ENCODE measurements at places on chromosomes 6 and 20.

DNA sequence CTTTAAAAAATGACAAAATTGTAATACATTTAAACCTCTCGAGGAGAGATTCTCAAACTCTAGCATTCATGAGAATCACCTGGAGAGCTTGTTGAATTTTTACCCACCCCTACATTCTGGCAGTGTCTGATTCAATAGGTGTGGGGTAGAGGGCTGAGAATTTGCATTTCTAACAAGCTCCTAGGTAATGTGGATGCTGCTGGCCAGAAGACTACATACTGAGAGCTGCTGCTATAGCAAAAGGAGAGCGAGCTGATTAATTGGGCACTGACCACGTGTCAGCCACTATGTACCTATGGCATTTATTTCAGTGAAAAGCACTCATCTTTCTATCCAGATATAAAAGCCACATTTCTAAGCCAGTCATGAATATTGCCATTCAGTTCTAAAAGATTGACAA is 169.0 kb upstream of the NRSN1 start:
- DNase-seq, result no peak

DNA sequence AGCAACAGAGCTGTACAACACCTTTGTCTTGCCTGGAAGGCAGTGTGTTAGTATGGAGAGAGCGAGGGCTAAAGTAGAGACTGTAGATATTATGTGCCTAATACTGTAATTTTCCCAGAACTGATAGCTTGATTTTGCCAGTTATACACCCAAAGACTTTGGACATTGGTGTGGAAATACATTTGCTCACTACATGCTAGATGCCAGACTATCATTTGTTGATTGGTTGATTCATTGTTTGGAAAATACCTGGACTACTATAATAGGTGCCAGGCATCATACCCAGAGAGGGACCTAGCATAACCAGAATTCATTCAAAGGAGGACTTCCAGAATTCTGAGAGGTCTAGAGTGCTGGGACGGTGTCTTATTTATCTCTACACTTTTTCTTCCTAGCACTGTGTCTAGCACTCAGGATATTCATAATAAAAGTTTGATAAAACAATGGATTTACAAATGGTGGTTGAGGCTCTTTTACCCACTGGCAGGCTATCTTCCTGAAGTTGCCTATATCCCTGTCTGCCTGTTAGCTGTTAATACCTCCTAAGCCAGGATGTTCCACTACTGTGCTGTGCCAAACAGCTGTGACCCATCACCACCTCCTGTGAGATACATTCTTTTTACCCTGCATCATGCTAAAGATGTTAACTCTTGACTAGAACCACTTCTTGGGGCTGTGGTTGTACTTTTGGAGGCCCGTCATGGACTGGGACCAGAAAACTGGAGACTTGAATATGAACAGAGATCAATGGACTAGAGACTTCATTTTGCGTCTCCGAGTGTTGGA is 72.2 kb upstream of the FUCA2 start:
- no peak for DNase-seq

GRCh38 chr6:26257272-26257671 is 107.7 kb upstream of the BTN3A2 start:
- peak; percentile 76 for DNase-seq

GRCh38 chr6:79034865-79035264 is 43.2 kb downstream of the PHIP start:
- no peak for DNase-seq

DNA sequence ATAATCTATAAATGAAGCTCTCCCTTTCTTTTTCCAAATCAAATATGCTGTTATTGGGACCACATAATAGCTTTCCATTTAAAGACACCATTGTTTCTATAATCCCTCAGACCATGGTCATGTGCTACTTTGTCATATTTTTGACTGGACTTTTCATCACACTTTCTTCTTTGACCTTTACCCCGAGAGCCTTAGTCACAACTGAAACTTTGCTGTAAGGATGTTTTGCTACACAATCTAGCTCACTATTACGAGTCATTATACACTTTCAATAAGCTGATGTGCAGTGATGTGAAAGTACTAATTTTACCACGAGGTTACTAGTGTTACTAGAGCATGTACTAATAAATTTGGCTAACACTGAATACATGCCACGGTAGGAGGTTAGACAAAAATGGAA is 367.2 kb upstream of the RUNX2 start:
- no peak for DNase-seq

- no peak for DNase-seq
Measured at GRCh38 chr6:95587989-95588388, 10.7 kb downstream of the MANEA start.

DNA sequence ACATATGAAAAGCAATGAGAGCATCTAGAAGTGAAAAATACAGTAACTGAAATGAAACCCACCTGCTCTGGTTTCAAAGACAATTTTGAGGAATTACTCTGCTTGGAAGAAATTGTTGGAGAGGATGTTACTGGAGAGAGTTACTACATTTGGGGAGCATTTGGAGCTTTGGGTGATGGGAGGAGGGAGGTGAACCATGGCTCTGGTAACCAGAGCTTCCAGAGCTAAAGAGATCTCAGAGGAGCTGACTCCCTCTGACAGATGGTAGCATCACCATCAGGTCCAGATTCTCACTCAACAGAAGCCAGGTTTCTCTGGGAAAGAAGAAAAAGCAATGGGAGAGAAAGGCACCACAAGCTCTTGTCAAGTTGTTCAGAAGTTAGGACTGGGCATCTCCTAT is 42.2 kb upstream of the SMAP1 start:
- no peak for DNase-seq

- DNase-seq, result no peak
Measured at GRCh38 chr6:3623451-3624249, 127.9 kb downstream of the PXDC1 start.

GRCh38 chr6:7978736-7979135 is 68.1 kb upstream of the TXNDC5 start:
- DNase-seq, result peak; percentile 35

- peak; percentile 2 for DNase-seq
Measured at GRCh38 chr6:80742481-80742880, 636.0 kb downstream of the BCKDHB start.

GRCh38 chr6:1624058-1624850 is 14.5 kb downstream of the FOXC1 start:
- DNase-seq, result no peak

DNA sequence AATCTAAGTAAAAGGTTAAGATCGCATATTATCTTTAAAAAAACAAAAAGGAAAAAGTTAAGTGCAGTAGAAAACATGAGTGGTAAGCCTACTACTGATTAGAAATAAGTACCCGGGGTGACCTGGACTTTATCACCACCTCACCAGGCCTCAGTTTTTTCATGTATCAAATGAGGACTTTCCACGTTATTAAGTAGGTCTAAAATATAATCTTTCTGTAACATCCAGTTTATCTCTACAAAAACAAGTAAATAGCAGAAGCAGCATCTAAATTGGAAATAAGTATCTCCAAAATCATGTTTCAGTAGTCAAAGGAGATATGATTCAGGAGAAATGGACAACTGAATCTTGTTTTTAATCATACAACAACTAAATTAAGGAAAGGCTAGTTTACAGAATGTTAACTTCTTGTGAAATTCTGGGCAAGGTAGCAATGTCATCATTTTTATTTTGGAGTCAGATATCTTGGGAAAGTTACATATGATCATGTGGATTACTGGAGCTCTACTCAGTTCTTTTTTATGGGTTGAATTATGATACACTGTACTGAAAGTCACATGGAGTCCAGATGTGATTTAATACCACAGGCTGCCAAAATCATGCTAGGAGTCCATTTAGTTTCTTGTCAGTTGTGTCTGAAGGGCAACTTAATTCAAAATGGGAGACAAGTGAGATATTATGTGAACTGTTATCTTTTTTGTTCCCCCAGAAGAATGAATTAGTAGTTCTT is 114.7 kb upstream of the PRL start:
- DNase-seq, result no peak

- no peak for DNase-seq
Measured at GRCh38 chr6:12014027-12014872, 2.1 kb downstream of the HIVEP1 start.

GRCh38 chr6:38364775-38365174 is 275.0 kb downstream of the BTBD9 start:
- no peak for DNase-seq

GRCh38 chr20:17643531-17644188 is 38.4 kb downstream of the RRBP1 start:
- no peak for DNase-seq

GRCh38 chr20:48635791-48636267 is 192.0 kb downstream of the PREX1 start:
- DNase-seq, result peak; percentile 54

DNA sequence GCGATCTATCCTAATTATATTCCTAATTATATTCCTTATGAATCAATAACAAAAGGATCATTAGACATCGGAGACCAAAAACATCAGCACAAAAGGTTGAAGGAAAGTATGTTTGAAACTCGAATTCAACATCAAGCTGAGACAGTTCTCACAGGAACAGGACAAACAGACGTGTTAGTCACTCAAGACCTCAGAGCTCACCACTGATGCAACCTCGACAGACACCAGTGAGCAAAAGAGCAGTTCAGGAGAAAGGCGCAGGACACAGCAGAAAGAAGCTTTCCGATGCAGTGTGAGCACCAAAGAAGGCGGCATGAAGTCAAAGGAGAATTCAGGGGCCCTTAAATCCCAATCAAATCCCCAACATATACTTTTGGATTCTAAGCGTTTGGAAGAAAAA is 6.3 kb upstream of the RAMACL start:
- DNase-seq, result no peak

GRCh38 chr20:25223765-25224720 is 23.8 kb upstream of the PYGB start:
- no peak for DNase-seq

DNA sequence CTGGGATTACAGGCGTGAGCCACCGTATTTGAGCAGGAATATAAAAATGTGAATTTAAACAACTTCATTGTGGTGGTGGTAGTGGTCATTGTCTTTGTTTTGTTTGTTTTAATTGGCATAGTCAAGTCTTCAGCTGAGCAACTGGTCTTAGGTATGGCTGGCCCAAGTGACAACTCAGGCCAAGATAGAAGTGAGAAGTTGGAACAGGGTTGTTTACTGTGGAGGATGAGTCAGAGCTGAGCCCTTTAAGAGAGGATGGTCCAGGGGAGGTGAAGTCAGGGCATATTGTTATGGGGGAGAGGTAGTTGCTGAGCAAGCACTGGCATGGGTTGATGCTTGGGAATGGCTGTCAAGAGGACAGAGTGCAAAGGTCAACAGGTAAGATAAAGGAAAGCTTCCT is 308.2 kb downstream of the FARS2 start:
- no peak for DNase-seq

- DNase-seq, result no peak
Measured at GRCh38 chr6:170043150-170043819, 247.6 kb downstream of the DLL1 start.

DNA sequence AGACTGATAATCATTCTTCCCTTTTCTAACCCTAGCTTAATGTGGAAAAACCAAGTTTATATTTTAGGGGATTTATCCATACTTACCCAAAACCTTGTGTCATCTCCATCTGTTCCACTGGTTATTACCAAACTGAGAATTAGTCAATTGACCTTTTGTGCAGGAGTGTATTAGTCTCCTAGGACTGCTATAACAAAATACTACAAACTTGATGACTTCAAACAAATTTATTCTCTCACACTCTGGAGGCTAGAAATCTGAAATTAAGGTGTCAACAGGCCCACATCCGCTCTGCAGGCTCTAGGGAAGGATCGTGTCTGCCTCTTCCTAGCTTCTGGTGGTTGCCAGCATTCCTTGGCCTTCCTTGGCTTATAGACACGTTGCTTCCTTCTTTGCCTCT is 12.7 kb upstream of the GMDS start:
- DNase-seq, result no peak

DNA sequence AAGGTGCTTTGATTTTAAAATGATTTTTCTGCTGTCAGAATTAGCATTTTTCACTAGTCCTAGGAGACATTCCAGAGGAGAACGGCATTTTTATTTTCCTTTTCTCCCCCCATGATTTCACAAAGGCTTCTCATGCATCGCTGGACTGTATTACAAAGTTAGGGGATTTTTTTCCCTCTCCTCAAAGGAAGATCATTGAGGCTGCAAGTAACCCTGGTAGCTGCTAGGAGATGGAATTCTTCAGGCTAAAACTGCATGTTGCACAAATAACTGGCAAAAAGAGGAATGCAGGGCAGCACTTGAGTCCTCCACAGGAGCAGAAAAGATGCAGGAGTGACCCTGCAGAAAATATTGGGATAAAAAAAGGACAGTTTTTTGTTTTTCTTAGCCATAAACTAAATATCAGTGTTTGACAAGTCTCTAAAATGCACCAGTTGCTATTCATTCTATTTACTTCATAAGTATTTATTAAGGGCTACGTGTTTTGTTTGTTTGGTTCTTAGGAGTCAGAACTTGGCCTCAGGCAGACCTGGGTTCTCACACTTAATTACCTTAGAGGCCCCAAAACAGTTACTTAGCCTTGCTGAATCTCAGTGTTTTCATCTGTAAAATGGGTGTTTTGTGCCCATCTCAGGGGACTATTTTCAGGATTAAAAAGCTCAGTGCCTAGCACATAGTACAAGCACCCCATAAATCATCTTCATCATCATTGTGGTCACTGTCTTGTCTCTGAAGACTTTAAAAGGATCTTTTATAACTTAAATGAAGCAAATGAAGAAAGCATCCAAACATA is 144.5 kb upstream of the ID4 start:
- no peak for DNase-seq

- DNase-seq, result no peak
Measured at GRCh38 chr6:170134031-170134470, 156.8 kb downstream of the DLL1 start.

- no peak for DNase-seq
Measured at GRCh38 chr6:84772428-84773132, 8.2 kb upstream of the TBX18 start.

GRCh38 chr6:80185492-80185891 is 79.0 kb downstream of the BCKDHB start:
- DNase-seq, result no peak

- DNase-seq, result no peak
Measured at GRCh38 chr6:148074738-148075137, 267.9 kb upstream of the SASH1 start.

GRCh38 chr6:159880412-159880975 is 10.3 kb upstream of the MAS1 start:
- DNase-seq, result no peak

DNA sequence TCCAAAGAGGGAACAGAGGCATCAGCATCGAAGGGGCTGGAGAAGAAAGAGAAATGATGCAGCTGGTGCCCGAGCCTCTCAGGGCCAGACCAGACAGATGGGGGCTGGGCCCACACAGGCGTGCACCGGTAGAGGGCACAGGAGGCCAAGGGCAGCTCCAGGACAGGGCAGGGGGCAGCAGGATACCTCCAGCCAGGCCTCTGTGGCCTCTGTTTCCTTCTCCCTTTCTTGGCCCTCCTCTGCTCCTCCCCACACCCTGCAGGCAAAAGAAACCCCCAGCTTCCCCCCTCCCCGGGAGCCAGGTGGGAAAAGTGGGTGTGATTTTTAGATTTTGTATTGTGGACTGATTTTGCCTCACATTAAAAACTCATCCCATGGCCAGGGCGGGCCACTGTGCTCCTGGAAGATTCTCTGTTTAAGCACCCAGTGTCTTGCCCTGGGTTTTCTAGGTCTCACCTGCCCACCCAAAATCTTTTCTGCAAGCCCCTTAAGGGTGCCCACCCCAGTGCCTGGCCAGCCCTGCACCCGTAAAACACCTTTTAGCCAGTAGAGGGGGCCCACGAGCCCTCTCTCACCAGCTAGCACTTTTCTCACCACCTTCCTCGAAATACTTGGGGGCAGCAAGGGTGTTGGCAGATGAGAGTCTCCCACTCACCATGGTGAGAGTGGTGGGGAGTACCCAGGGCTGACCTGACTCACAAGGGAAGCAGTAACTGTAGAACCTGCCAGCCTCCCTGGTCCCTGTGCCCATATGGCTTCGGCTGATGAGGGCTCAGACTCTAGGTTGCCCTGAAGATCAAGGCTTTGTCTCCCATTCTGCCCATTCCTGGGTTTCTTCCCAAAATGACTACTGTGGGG is 35.7 kb upstream of the ID1 start:
- peak; percentile 62 for DNase-seq
